ENCODE measurements at places on chromosomes 12 and 14.
A peak's percentile ranks its signal among the peaks of the same experiment; 100 is the strongest.

DNA sequence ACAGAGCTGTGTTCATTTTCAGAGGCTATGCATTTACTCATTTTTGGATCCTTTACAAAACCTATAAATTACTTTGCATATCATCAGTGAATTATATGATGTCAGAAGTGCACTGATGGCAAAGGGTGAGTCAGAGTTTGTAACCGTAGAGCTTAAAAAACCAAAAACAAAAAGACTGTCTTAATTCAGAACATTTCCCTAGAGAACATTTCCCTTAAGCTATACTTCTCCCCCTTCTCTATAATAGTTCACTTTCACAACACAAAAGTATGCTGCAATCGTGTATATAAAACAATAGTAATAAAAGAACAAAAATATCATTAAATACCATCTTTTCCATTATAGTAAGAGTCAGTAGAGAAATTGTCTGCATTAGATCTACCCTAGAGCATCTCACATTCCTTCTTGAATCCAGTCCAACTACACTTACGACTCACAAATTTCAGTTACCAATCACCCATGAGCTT, 934.9 kb downstream of the LRFN5 start:
- peak; percentile 25 for DNase-seq

DNA sequence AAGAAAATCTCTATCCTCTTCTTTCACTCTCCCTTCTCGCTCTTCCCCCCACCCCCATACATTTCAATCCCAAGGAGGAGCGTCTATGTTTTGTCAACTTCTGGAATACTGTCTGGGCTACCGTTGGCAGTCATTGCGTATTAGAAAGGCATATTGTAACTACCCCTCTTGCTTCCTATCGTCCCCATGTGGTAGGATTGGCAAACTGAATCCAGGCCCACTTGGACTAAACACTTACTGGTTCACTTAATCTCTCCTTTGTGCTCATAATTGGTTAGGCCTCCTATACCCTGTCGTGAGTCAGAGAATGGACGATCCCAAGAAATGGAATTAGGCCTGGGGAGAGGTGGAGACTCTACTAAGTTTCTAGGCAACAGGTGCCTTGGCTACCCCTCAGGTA, 68.8 kb upstream of the SLC8A3 start:
- DNase-seq, result no peak

DNA sequence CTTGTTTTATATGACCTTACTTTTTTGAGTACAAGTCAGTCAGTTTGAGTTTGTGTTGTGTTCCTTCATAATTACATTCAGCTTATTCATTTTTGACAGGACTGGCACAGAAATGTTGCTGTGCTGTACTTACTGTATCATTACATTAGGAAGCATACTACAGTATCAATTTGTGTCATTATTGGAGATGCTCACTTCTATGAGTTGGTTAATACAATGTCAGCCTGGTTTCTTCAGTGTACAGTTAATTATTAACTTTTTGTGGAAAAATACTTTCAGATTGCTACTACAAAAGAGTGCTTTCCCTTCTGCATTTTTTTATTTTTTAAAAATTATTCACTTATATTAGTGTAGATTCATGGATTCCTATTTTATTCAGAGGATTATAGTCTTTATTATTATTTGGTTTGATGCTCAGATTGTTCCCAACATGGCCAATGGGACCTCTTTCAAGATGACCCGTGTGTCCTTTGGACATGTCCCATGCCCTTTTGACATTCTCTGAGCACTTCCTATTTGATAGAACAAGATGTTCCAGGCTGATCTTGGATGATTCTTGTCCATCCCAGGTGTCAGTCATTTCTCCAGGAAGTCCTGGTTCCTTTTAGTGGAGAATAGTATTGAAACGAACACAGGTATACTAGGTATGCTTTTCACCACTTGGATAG, 66.6 kb downstream of the MON2 start:
- DNase-seq, result no peak

DNA sequence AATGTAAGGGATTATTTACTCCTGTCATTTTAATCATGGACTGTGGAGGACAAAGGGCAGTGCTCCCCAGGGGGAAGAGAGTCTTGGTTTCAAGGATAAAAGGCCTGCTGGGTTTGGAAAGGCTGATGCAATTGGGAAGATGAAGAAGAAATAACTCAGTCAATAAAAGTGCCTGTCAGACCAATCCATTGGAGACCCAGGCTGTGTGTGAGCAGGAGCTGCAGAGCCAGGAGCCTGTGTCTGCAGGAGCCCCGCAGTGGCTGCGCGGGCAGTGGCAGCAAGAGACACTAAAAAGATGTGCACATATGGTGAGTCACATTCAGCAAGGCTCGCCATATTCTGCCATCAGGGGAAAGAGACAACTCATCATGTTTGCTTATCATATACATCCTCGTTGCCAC, 90.4 kb downstream of the CRACR2A start:
- no peak for DNase-seq

DNA sequence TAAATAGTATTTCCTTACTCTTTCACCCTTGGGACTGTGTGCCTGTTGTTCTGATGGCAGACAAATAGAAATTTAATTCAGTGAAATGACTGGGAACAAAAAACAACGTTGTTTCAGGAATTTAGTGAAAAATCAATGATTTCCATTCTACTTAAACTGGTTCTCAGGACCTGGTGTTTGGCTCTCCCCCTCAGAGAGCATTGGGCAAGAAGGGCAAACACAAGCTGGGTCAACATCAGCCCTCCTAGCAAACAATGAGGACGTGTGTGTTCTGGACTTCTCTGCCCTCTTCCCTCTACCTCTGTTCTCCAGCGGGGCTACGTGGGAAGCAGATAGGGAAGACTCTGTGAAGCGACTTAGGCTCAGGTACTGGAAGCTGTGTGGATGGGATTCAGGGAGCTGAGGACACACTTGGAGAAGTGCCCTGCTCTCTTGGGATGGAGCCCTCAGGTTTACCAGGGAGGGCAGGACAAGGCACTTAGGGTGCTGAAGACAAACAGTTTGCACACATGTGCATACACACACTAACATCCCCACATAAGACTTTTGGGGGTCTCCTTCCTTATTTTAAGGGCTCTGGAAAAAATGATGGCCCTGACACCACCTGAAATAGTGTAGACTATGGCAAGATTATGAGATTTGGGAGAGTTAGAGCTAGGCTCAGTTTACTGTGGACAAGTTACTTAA, 7.6 kb upstream of the SERPINA1 start:
- DNase-seq, result no peak

DNA sequence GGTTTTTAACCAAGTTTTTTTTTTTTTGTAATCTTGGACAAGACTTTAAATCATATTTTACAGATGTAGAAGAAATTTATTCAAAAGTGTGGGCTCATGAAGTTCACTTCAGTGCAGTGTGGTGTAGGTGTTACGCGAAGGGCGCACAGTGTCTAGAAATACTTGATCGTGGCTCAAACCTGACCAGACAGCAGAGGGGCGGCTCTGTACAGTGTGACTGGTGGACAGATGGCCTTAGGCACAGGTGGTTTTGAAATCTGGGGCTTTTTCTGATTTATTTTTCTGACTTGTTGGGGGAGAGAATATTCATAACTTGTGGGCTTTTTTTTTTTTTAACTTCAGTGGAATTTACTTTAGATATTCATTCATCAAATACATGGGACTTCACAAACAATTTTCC, 179.2 kb downstream of the PELI2 start:
- DNase-seq, result no peak

DNA sequence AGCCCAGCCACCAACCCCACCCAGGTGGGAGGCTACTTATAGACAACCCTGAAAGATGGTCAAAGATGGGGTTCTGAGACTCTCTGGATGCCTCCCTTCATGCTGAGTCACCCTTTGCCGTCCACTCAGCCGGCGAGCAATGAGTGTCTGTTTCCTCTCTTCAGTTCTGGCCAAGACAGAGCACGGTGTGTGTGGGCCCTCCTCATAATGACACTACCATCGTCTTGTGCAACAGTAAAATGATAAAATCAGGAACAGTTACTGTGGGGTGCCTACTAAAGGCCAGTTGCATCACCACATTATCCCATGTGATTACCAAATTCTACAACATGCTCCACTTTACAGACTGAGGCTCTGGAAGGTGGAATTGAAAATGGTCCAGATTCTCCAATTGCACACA, 7.0 kb upstream of the BDKRB1 start:
- peak; percentile 79 for DNase-seq

DNA sequence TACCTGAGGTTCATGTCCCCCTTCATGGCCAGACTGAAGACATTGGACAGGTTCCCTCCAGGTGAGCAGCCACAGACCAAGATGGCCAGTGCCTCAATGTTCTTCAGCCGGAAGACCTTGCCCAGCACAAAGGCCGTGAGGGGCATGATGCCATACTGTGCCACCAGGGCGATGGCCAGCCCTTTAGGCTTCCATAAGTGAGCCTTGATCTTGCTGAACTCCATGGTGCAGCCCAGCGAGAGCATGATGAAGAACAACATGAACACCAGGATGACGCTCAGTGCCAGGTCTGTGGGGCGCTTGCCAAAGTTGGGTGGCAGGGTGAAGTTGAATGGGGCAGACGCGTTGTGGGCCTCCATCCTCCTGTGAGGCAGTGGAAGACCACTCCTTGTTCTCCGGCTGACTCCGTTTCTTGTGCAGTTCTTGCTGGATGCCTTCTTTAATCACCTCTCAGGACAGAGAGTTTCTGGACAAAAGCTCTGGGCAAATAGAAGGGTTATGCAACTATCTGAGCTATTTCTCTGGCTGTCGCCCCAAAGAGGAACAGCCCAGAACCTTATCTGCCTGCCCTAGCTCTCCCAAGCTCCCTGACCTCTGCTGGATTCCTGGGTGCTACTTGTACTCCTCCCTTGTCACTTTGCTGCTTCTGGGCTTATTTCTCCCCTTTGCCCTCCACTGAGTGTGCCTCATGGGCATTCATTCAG, at the start of gene SLC10A1:
Gene SLC10A1, minus strand, starts transcription at position 445 of the 704 bp plus-strand sequence. Its CDS starts 86 bp downstream, at position 359.
- no peak for DNase-seq

- DNase-seq, result no peak
Measured at GRCh38 chr12:19910681-19911080, 457.7 kb upstream of the PDE3A start.

GRCh38 chr14:102510616-102511520, 1.3 kb upstream of the ANKRD9 start:
- DNase-seq, result no peak

- no peak for DNase-seq
Measured at GRCh38 chr14:50025776-50026175, 90.6 kb downstream of the VCPKMT start.

DNA sequence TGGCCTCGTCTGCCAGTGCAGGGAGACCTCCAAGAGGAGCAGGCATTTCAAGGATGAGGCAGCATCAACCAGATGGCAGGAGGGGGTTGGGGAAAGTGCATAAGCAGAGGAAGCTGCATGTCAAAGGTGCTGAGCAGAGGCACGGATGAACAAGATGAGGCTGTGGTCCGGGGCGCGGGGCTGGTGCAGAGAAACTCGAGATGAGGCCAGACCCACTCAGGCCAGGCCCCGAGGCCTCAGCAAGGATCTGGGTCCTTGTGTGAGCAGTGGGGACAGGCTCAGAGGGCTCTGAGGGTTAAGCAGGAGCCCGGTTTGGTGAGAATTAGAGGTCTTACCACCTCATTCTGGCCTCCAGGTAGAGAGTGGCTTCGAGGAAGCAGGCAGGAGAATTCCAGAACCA, 98.8 kb downstream of the DICER1 start:
- DNase-seq, result no peak

GRCh38 chr12:10151621-10152020, 20.3 kb downstream of the OLR1 start:
- DNase-seq, result no peak

GRCh38 chr12:49730568-49731101, 10.7 kb upstream of the TMBIM6 start:
- DNase-seq, result no peak

GRCh38 chr14:70201994-70202393, 13.2 kb upstream of the SLC8A3 start:
- no peak for DNase-seq

DNA sequence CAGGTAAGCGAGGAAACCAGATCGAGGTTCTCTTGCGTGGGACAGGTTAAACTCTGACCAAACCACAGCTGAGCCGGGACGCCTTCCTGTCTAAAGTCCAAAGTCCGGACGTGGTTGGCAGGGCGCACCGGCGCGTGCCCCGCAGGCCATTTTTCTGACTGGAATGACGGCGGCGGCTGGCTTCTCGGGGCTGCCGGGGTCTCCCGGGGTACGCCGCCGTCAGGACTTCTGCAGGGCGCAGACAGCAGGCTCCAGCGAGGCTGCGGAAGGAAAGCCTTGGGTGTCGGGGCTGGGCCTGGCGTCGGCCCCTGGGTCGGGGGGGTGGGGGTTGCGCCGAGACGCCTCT, 32.8 kb downstream of the MIA2 start:
- peak; percentile 17 for DNase-seq

- DNase-seq, result no peak
Measured at GRCh38 chr12:107359382-107359781, 266.0 kb upstream of the CRY1 start.

- DNase-seq, result no peak
Measured at GRCh38 chr12:68958322-68958721, 25.4 kb upstream of the CPM start.

GRCh38 chr12:52186118-52186840, 5.5 kb downstream of the KRT80 start:
- peak; percentile 45 for DNase-seq

DNA sequence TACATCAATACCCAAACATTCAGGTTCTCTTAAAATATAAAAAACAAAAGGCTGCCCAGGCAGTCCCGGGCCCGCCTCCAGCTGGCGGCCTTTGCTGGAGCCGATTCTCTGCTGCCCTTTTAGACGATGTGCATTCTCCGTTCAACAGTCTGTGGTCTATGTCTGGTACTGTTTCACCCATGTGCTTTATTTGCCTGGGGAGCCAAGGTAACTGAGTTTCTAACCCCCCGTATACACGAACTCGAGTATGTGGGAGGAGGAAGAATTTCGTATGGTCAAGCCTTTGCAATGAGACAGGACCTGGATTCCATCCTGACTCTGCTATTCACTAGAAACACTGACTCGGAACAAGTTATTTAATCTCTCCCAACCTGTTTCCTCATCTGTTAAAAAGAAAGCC, 54.1 kb upstream of the GPR68 start:
- no peak for DNase-seq

- no peak for DNase-seq
Measured at GRCh38 chr14:34562776-34563150, 23.3 kb upstream of the EAPP start.

DNA sequence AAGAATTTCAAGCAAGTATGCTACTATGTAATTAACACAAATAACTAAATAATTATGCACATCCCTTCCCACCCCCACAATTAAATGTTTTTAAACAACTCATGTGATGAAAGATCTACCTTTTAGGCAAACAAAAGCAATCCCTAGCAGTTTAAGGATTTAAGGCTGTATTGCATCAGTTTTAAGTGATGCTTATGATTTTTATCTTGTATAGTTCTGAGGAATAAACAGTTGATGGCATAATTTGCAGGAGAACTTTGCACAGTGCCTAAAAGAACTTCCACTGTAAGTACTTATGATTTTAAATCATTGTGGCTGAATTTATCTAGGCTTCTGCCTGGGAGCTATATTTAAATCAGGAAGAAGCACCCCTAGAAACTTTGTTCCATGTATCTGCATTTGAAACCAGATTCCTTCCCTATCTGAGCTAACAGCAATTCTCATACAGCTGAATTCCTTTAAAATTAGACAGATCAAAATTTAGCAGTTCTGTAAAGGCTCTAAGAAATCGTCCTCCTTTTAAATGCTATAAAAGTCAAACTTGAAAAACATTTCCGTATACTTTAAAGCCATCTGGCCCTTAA, 388.6 kb downstream of the BCAT1 start:
- no peak for DNase-seq
